ELF-1 (cell line): ENCODE measurements at places on chromosomes 6 and 20.
A peak's percentile ranks its signal among the peaks of the same experiment; 100 is the strongest.

- DNase-seq: peak; percentile 5
Observed at GRCh38 chr6:78436335-78436734, 431.0 kb upstream of the IRAK1BP1 start.

- DNase-seq: no peak
Observed at GRCh38 chr6:8539453-8539852, 104.1 kb upstream of the SLC35B3 start.

- no peak for DNase-seq
Observed at GRCh38 chr6:149031859-149032598, 285.2 kb downstream of the UST start.

- no peak for DNase-seq
Observed at GRCh38 chr6:75377386-75377785, 92.8 kb upstream of the TMEM30A start.

- no peak for DNase-seq
Observed at GRCh38 chr6:116932496-116932895, 55.5 kb downstream of the RFX6 start.

GRCh38 chr6:159541296-159541695 lies 151.7 kb downstream of the SOD2 start:
- DNase-seq: no peak

DNA sequence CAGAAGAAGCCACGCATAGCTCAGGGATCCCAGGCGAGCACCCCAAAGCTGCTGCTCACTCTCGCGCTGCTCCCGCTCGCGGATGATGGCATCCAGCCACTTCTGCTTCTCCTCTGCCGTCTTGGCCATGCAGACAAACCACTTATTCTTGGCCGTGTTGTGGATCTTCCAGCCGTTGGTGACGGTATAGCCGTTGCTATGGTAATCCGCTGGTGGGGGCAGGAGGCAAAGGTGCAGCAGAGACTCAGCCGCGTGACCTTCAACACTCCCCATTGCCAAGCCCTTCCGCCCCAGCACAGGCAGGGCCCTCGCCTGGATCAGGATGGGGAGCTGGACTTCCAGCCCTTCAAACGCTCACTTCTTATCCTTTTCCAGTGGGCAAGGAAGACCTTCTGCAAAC lies 136.9 kb downstream of the PREX1 start:
- DNase-seq: no peak

GRCh38 chr6:52641388-52641787 lies 29.5 kb upstream of the TMEM14A start:
- DNase-seq: no peak

DNA sequence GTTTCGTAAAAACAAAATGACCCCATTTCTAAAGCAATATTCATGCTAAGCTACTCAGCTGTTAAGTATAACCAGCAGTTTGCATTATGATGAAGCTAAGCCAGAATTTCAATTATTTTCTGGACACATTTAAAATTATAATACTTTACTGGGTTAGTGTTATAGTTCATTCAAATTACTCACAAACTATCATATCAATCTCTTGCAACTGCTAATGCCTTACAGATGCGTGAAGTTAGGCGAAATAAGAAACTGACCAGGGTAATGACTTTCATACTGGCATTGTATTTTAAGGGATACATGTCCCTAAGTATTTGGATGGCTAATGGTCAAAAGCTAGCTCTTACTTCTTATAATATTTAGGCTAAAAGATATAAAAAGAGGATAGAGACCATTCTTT lies 249.6 kb downstream of the TSHZ2 start:
- DNase-seq: no peak

- DNase-seq: no peak
Observed at GRCh38 chr20:1831606-1832005, 63.6 kb upstream of the SIRPA start.
